Adrenal gland (tissue), 19 donors: ENCODE measurements at places on chromosomes 11 and 22. TPM values are rescaled to one million over a fixed set of nuclear protein-coding genes. Genes with fewer than 3 reads are reported as not detected.
A peak's percentile ranks its signal among the peaks of the same experiment; 100 is the strongest.

DNA sequence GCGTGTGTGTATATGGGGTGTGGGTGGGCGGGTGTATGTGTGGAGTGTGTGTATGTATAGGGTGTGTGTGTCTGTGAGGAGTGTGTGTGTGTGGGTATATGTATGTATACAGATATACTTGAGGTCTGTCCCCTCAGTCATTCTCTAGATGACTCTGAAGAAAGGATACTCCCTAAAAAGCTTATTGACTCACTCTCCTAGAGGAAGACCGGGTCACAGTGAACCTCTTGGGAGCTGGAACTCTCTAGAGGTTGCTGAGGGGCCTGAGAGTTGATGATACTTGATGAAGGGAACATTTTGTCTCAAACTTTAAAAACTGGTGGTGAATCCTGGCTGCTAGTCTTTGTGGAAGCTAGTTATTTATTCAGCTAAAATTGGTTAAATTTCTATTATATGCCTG, 15.1 kb downstream of the STX3 start:
- H3K36me3 ChIP-seq: no peaks in the 10 kb centered on the region
- H3K27ac ChIP-seq: no peak overlapping the region
- no peak overlapping the region for H3K4me3 ChIP-seq
- H3K4me1 ChIP-seq: peaks cover 21% of the 10 kb centered on the region
- no peaks in the 10 kb centered on the region for H3K27me3 ChIP-seq

DNA sequence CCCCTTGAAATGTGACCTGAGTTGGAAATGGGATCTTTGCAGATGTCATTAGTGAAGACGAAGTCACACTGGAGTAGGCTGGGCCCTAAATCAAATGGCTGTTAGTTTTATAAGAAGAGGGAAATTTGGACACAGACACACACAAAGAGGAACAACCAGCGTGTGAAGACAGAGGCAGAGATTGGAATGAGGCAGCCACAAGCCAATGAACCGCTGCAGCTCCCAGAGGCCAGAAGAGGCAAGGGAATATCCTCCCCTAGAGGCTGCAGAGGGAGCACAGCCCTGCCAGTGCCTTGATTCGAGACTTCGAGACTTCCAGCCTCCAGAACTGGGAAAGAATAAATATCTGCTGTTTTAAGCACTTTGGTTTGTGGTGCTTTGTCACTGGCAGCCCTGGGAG, 484.5 kb downstream of the MN1 start:
- H3K27ac ChIP-seq: no peak overlapping the region
- no peaks in the 10 kb centered on the region for H3K36me3 ChIP-seq
- H3K4me3 ChIP-seq: no peak overlapping the region
- H3K4me1 ChIP-seq: no peaks in the 10 kb centered on the region
- H3K27me3 ChIP-seq: peaks cover 5% of the 10 kb centered on the region
- DNase-seq: no peak

DNA sequence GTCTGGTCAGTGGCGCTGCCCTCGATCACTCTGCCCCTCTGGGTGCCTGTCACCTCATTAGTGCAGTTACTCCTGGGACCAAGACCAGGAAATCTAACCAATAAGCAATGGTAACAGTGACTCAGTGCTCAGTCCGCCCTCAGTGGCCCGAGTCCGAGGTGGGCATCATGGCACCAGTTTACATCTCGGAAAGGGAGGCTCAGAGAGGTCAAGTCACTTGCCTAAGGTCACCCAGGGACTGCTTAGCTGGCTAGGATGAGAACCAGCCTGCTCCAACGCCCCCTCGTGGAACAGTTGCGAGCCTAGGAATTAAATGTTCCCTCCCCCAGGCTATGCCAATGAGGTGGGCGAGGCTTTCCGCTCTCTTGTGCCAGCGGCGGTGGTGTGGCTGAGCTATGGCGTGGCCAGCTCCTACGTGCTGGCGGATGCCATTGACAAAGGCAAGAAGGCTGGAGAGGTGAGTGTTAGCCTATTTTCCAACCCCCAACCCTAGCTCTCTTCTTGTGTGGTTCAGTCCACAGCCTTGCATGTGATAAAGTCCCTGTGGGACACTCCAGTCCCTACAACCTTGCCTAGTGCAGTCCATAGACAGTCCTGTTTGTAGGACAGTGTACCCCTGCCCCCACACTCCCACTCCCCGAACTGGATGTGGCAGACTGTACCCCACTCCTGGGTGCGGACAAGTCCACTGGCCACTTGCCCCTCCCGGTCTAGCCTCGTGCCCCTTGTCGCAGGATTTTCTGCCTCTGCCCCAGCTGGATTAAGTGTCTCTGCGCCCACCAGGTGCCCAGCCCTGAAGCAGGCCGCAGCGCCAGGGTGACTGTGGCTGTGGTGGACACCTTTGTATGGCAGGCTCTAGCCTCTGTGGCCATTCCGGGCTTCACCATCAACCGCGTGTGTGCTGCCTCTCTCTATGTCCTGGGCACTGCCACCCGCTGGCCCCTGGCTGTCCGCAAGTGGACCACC, 1.1 kb downstream of the MTFP1 start:
- H3K4me3 ChIP-seq: no peak overlapping the region
- H3K4me1 ChIP-seq: peaks cover 19% of the 10 kb centered on the region
- DNase-seq: peak; percentile 91
- H3K27me3 ChIP-seq: no peaks in the 10 kb centered on the region
- no peaks in the 10 kb centered on the region for H3K36me3 ChIP-seq
- H3K27ac ChIP-seq: no peak overlapping the region

GRCh38 chr11:47998733-47999359, 18.5 kb downstream of the PTPRJ start:
- no peaks in the 10 kb centered on the region for H3K27me3 ChIP-seq
- H3K4me3 ChIP-seq: no peak overlapping the region
- peaks cover 7% of the 10 kb centered on the region for H3K4me1 ChIP-seq
- no peak overlapping the region for H3K27ac ChIP-seq
- H3K36me3 ChIP-seq: no peaks in the 10 kb centered on the region

DNA sequence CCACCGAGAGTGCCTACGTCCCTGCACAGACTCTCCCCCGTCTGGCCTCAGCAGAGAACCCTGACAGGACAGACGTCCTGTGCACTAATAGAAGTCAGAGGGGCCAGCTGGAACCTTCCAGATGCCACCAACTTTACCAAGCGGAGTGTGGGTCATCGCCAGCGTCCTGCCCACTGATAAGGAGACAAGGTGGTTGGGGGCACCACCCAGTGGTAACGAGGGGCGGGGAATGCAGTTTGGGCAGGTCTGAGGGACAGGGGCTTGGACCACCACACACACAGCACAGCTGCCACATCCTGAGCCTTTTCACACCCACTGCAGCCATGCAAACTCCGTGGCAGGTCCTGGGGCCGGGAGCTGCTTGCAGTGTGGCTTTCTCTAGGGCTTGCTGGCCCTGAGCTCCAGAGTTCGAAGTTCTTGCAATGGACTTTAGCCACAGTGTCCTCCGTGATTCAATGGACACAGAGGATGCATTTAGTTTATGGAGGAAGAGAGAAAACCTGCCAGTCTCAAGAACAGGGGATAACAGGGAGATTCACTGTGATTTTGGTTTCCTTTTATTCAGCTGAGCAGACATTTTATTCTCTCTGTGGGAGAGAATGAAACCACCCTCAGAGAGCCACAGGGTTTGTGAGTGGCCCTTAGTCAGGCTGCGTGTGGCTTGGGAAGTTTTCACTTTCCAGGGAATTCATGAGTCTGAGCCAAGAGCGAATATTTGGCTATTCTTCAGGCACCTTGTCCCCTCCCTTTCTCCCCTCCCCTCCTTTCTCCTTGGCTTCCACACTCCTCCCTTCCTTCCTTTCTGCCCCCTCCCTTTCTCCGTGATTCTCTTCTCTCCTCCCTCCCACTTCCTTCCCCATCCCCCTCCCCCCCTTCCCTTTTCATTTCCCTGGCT, 13.1 kb downstream of the MRGPRG start:
- H3K4me1 ChIP-seq: no peaks in the 10 kb centered on the region
- DNase-seq: no peak
- H3K4me3 ChIP-seq: no peak overlapping the region
- H3K27ac ChIP-seq: no peak overlapping the region

DNA sequence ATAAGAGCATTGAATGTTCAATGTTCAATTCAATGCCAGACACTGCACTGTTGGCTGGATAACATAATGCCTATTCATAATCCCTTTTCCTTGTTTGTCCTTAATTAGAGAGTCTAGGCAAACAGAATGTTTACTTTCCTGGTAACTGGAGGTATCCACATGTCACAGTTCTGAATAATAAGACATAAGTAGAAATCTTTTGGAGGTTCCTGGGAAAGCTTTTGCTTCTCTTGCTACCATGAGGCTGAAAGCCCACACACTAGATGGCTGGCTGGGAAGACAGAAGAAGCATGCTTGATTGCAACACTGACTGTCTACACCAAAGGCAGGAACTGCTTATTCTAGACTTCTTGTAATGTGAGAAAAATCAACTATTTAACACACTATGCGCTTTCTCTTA, 79.5 kb downstream of the GAB2 start:
- no peaks in the 10 kb centered on the region for H3K4me1 ChIP-seq
- no peak overlapping the region for H3K27ac ChIP-seq
- no peak for DNase-seq
- H3K4me3 ChIP-seq: no peak overlapping the region
- no peaks in the 10 kb centered on the region for H3K27me3 ChIP-seq

- no peak overlapping the region for H3K4me3 ChIP-seq
- DNase-seq: no peak
- H3K36me3 ChIP-seq: no peaks in the 10 kb centered on the region
- H3K27me3 ChIP-seq: no peaks in the 10 kb centered on the region
- no peaks in the 10 kb centered on the region for H3K4me1 ChIP-seq
These were observed 24.8 kb downstream of the FAM118A start for GRCh38 chr22:45334528-45334927.

GRCh38 chr11:76792505-76793264, 9.5 kb downstream of the TSKU start:
- peak; percentile 29 for DNase-seq
- no peaks in the 10 kb centered on the region for H3K36me3 ChIP-seq
- H3K4me3 ChIP-seq: no peak overlapping the region
- peaks cover 7% of the 10 kb centered on the region for H3K4me1 ChIP-seq
- H3K27ac ChIP-seq: no peak overlapping the region

DNA sequence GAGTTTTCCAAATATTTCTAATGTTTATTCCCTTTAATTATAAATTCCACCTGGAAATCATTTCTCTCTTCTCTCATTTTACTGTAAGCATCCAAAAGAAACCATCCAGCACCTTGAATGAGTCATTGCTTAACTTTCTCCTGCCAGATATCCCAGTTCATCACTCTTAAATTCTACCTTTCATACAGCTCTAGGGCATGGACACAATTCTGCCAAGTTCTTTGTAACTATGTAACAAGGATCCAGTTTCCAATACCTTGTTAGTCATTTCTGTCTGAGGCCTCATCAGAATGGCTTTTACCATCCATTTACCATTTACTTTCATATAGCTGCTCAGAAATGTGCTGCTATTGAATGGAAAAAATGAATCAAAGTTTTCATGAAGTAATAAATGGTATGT, 455.4 kb upstream of the TENM4 start:
- no peaks in the 10 kb centered on the region for H3K4me1 ChIP-seq
- H3K36me3 ChIP-seq: no peaks in the 10 kb centered on the region
- H3K4me3 ChIP-seq: no peak overlapping the region
- DNase-seq: no peak
- H3K27me3 ChIP-seq: no peaks in the 10 kb centered on the region

DNA sequence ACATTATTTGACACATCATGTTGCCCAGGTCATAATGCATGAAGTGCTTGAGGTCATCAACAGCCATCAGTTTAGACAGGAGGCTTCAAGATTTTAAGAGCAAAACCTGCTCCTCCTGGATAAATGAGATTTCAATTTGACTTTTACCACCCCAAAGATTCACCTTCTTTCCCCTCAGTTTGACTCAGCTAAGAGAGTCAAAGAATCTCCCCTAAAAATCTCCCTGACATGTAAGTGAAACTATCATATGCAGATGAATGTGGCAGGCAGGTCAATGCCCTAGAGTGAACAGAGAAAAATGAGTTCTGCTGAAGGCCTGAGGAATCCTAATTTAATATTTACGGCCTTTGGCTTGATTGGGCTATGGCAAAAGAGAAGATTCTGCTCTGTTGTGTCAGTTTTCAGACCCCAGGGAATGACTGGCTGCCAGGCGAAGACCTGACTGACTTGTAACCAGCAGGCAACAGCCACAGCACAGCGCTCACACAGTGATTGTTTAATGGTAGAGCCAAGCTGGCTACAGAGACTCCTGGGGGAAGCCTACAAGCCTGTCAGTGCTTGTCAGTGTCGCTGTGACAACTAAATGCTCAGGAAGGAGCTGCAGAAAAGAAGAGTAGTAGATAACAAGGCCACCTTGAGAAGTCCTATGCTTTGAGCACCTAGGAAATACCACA, 491.2 kb upstream of the LRRC4C start:
- H3K4me1 ChIP-seq: no peaks in the 10 kb centered on the region
- no peaks in the 10 kb centered on the region for H3K27me3 ChIP-seq
- no peak overlapping the region for H3K4me3 ChIP-seq
- DNase-seq: no peak

DENND6B gene
- 21.7 TPM for polyA plus RNA-seq

MLC1 gene
- not detected for polyA plus RNA-seq

AQP11 gene
- polyA plus RNA-seq: 2.6 TPM

DAGLA gene
- 1.5 TPM for polyA plus RNA-seq

APOA4 gene
- polyA plus RNA-seq: not detected

GAS2L1 gene
- polyA plus RNA-seq: 33.1 TPM

OR8G5 gene
- polyA plus RNA-seq: not detected
